ENCODE measurements at places on chromosomes 16 and 17. TPM values are rescaled to one million over a fixed set of nuclear protein-coding genes. Genes with fewer than 3 reads are reported as not detected.

Gene HEATR9
- 0.27 TPM for total RNA-seq

GRCh38 chr17:62652251-62653001 lies 25.0 kb downstream of the MRC2 start:
- peak; percentile 19 for DNase-seq

GRCh38 chr17:9181640-9182039 lies 160.3 kb downstream of the NTN1 start:
- DNase-seq: no peak

DNA sequence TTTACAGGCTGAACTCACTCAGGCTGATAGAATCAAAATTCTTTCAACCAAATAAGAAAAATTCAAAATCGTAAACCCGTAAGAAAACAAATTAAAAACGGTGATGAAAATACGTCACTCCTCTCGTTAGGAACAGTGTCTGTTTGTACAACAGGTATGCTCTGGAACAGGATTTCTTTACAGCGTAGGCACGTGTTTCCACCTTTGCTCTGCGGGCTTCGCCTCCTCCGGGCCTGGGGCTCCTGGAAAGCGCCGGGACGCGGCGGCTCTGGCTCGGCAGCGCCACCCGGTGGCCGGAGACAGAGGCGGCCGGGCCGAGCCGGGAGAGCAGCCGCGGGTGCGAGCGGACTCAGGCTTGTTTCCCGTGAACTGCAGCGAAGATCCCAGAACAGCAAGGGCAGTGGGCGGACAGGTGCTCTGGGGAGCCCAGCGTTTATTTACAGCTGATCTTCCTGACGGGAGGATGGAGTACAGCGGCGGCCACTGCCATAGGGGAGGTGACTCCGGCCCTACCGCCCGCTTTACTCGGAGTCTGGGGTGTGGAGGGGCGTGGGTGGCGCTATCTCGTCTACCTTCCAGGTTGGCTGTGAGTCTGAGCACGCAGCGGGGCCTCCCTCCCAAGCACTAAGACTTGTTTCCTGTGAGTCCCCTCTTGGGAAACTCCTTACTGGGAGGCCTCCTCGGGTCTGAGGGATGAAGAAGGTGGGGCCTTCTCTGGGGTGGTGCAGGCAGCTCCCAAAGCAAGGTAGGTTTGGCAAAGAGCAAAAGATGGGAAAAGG lies 40.5 kb upstream of the ATP2A3 start:
- peak; percentile 59 for DNase-seq

DNA sequence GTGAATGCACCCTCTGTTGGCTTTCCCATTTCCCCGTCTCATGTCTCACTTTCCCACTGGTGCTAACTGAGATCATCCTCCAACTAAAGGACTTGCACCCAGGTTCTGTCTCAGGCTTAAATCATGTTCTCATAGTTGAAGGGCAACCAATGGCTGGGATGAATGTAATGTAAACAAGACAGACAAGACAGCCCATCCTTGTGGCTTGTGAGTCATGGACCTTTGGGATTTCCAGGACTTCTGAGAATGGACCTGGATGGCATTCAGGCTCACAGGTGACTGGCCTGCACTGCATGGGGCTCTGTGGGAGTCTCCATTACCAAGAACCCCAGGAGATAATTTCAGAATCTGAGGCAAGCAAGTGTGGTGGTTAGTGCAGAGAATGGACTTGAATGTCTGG lies 347.5 kb downstream of the HAPSTR1 start:
- DNase-seq: no peak

GRCh38 chr17:17063546-17064122 lies 21.4 kb downstream of the MPRIP start:
- no peak for DNase-seq

GRCh38 chr17:82332669-82333278 lies 792 bp downstream of the SECTM1 start:
- peak; percentile 32 for DNase-seq
